ENCODE measurements at places on chromosomes 4 and X.

DNA sequence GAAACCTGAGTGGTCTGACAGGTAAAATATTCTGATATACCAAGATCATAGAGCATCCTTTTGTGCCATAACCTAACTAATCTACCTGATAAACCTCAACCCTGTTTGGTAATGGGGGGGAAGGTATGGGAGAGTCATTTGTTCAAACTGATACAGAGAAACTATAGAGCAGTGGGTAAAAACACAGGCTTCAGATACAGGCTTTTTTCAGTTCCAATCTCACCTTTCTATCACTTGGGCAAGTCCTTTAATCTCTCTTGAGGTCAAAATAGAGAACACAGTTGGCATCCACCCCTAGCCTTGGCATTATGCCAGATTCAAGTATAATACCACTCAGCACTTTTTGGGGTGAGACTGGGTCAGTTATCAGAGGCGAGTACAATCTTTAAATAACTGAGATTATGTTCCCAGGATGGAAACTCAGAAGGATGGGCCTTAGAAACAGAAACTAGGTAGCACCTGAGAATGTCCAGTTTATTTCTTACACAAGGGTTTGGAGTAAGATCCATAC, 880 bp upstream of the ETDC start:
- DNase-seq, result no peak

DNA sequence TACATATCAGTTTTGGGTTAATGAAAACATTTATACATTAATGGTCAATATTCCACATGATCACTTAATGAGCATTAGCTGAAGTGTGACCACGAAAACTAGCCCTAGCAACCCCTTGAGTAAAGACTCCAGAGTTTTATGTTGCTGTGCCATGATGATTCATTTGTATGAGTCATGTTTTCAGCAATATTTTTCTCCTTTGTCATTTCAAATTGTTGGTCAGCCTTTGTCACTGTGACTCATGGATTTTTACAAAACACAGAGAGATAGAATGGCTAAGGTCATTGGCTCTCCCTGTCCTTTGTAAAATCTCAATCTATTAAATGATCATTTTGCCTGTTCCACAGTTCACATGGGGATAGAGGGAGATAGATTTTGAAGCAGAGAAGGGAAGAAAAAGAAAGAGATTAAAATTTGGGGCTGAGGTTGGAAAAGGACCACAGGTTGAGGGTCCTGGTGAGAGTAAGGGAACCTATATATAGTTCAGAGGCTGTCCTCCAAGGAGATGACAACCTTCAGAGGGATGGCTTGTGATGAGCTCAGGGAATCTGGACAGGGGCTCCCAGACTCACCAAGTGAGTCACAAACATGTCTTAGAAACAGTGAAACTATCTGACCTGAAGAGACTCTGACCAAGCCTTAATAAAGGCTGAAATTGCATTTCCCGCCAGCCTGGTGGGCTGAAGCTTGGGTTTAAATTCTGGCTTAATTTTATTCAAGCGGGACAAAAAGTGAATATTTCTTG, 25.6 kb downstream of the NR0B1 start:
- DNase-seq, result no peak

DNA sequence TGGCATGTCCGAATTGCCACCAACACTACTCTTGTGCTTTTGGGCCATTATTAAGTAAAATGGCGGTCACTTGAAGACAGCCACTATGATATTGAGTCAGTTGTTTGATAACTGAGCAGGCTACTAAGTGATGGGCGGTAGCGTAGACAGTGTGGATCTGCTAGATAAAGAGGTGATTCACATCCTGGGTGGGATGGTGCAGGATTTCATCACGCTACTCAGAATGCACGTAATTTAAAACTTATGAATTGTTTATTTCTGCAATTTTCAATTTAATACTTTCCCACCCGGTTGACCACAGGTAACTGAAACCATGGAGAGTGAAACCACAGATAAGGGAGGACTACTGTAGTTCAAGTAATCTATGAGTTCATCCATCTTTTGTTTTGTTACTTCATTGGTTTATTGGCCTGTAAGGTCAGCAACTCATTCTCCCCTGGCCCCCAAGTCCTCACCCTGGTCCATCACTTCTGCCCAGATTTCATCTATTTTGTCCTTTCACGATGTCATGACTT, 2.9 kb downstream of the ARAF start:
- no peak for DNase-seq

DNA sequence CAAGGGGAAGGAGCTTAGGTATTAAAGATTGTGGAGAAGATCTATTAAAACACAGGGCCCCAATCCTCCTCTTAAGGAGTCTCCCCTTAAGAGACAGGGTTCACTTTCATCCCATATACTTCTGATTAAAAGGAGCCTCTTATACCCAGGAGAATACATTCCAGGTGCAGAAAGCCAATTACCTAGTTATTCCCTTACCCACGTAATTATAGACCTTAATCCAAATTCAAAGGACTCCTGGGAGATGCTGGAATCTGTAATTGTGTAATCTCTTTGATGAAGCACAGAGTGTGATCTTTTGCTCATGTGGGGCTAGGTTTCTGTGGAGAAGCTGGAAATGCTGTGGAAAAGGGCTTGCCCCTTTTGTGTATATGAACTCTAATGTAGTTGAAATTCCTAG, 1.4 kb upstream of the SEC24B start:
- no peak for DNase-seq

GRCh38 chr4:55121246-55121645, 4.1 kb downstream of the KDR start:
- DNase-seq, result no peak

DNA sequence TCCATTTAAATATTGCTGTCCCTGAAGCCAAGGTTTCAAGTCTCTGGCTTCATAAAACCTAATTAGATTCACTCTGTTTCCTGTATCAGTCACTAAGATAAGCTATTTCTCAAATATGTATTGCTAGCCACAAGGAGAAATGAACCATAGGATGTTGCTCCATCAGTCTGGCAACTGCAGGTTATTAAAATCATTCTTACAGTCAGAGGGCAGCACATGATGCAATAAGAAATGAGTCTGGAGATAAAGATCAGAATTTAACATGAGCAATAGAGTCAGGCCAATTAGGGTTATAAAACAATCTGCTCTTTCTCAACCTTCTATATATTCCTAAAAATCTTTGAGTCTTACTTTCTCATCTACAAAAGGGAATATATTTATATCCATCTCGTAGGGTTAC, 7.2 kb downstream of the PRKG2 start:
- no peak for DNase-seq

All from NCI-H2029 treated with DMSO at 0.1 percent for 48 hours (cell line).